ENCODE measurements at places on chromosomes 2 and 18. TPM values are rescaled to one million over a fixed set of nuclear protein-coding genes. Genes with fewer than 3 reads are reported as not detected.

CDCA7 gene
- total RNA-seq: 28.3 TPM

LINC00305 gene
- total RNA-seq: not detected

SPDYA gene
- 1.5 TPM for total RNA-seq

RAB6C gene
- total RNA-seq: 0.15 TPM

SLC14A1 gene
- total RNA-seq: 0.95 TPM

GALR1 gene
- 0.46 TPM for total RNA-seq

POTEC gene
- not detected for total RNA-seq

SPC25 gene
- 4.1 TPM for total RNA-seq

TRIM43 gene
- total RNA-seq: not detected

LRATD1 gene
- 136 TPM for total RNA-seq

GPR45 gene
- not detected for total RNA-seq

SP9 gene
- total RNA-seq: not detected

CLEC4F gene
- total RNA-seq: 0.11 TPM

MBD5 gene
- total RNA-seq: 29.8 TPM

DPP10 gene
- 11.2 TPM for total RNA-seq

SIX2 gene
- total RNA-seq: not detected

ELOA2 gene
- total RNA-seq: not detected

TMEM247 gene
- not detected for total RNA-seq

GATA6 gene
- 46.1 TPM for total RNA-seq
